Kidney epithelial cell (primary cell): ENCODE measurements at places on chromosomes 5 and 9. TPM values are rescaled to one million over a fixed set of nuclear protein-coding genes. Genes with fewer than 3 reads are reported as not detected.

Gene PLAC8L1
- total RNA-seq: not detected in 2 replicates

Gene FAM169A
- 16.3 and 18.8 TPM in 2 replicates for total RNA-seq

Gene HTR1A
- not detected in 2 replicates for total RNA-seq

Gene PCDHGA11
- total RNA-seq: 6.7 and 7.4 TPM in 2 replicates

Gene CDO1
- 9.7 and 11.7 TPM in 2 replicates for total RNA-seq

Gene NOXA1
- 0.84 and 1.8 TPM in 2 replicates for total RNA-seq

Gene LRRTM2
- 0.25 TPM in 1 of 2 replicates, not detected in the other for total RNA-seq

Gene NTRK2
- 0.96 and 1.5 TPM in 2 replicates for total RNA-seq

Gene IRX2
- total RNA-seq: 2.8 and 5.5 TPM in 2 replicates

Gene ELAVL2
- total RNA-seq: 0.68 and 0.92 TPM in 2 replicates

Gene FSTL4
- total RNA-seq: not detected in 2 replicates

Gene ACTBL2
- total RNA-seq: 1.3 and 1.5 TPM in 2 replicates

Gene TAF11L6
- not detected in 2 replicates for total RNA-seq

DNA sequence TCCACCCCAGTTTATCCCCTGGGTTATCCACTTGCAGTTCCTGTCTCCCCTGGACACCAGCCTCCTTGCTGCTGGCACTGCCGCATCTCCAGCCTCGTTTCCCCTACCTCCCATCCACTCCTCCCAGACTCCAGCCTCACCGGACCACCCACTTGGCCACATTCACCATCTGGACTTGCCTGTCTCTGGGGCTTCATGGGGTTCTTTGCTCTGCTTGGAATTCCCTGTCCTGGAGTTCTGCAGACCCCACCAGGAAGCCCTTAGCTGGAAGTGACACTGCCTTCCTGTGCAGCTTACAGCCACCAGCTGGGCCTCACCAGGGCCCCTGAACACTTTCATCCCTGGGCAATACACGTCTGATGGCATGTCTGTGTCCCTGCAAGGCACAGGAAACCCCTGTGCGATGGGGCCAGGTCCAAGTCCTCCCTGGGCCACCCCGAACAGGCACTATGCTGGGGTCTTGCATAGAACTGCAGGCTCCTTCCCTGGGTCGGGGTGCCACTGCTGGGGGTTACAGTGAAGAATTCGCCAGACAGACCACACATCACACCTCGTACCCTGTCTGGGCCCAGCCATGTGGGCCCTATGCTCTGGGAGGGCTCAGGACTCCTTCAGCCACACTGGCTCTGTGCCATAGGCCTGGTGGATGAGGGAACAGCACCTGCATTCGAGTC lies 3.0 kb downstream of the FLT4 start:
- DNase-seq: no peak

DNA sequence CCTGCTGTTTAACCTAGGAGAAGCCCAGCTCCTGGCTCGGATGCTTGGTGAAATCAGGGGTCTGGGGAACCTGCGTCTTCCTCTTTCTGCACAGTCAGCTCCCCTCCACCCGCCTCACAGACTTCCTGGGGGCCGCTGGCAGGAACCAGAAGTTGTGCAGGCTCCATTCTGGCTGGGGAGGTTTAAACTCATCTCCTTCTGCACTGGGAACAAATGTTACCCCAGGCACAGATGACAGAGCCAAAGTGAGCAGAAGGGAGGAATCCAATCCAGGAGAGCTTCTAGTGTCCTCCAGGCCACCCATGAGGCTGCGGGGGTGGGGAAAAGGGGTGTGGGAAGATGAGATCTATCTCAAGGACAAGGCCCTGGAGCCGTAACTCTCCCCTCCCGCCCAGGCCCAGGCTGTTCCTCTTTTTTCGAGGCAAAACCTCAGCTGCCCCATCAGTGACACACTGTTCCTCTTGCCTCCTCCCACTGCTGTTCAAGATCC lies 31.2 kb downstream of the KCNMB1 start:
- DNase-seq: no peak

GRCh38 chr9:4661611-4662010 lies 483 bp upstream of the PLPP6 start:
- no peak for DNase-seq

DNA sequence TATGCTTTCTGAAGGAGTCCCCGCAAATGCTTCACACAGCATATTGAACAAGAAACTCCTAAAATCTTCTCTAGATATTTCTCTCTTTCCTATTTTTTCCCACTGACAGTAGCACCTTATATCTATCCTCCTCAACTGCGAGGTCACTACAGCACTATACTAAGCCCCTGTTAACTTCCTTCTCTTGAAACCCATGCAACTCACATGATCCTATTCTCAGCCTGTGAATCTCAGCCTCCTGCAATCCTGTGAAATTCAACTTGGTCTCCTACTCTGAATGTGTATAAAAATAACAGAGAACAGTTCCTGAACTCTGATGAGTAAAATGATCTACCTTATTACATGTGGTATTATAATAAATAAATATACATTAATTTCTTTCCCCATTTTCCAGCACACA lies 6.1 kb upstream of the PLGRKT start:
- DNase-seq: no peak

DNA sequence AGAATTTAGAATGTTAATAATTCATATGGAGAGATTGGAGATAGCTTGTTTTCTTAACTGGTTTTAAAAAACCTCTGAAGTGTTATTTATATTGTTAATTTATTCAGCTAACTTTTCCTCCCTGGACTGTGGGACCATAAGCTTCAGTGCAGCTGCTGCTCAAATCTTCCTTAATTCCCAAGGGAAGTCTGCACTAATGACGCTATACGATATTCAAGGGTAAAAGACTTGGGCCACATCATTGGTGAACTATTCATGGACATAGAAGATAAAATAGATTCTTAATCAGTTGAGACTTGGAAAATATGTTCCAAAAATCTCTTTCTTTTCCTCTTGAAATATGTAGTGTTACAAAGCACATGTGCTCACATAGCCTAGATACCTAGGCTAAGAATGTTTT lies 31.1 kb upstream of the GAS1 start:
- DNase-seq: no peak

- DNase-seq: no peak
Observed at GRCh38 chr9:107630156-107630555, 140.6 kb upstream of the KLF4 start.

DNA sequence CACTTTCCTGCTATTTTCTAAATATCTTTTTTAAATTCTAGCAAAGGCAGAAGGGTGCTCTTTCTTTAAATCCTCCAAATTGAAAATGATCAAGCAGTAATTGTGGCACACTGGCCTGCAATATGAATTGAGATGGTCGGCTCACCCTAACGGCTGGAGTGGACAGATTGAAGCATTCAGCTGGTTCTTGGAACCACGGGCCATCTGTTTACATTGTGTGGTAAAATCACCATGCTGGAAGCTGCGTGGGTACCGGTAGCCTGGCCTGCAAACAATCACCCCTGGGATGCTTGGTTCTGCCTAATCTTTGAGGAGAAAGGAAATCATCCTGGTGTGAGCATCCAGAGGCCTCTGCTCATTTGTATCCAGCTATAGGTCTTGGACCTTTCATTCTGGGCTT lies 289.3 kb downstream of the ZNF608 start:
- DNase-seq: no peak

- DNase-seq: no peak
Observed at GRCh38 chr5:32572778-32573480, 12.4 kb upstream of the SUB1 start.

- DNase-seq: no peak
Observed at GRCh38 chr9:131578731-131579504, 33.6 kb downstream of the PRRT1B start.

DNA sequence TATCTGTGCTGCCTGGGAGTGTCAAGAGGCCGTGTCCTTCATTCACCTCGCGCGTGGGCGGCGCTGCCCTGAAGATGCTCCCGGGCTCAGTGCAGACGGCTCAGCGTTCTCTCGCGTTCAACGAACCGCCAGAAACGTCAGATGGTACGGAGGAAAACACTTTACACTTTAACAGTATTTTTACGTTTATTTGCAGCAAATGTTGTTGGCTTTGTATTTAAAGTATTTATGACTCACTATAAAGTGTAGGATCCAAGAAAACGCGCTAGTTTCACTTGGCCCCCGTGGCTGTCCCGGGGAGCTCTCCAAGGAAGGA lies 544 bp upstream of the ERCC6L2 start:
- DNase-seq: no peak

GRCh38 chr5:93438124-93438523 lies 142.9 kb downstream of the NR2F1-AS1 start:
- DNase-seq: no peak

DNA sequence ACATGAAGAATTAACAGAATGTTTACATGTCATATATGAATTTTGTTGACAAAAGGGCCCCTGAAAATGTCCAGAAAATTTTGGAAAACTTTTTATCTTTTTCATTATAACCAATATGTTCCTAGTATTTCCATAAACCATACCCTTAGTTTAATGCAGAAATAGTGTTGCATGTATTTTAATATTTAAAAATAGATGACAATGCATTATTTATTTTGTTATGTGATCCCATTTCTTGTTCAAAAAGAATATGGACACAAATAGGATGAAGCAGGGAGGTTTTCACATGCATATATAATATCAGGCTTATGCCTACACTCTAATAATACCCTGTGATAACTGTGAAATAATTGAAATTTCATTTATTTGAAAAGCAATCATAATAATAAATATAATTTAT lies 500.5 kb downstream of the CDH18 start:
- no peak for DNase-seq

DNA sequence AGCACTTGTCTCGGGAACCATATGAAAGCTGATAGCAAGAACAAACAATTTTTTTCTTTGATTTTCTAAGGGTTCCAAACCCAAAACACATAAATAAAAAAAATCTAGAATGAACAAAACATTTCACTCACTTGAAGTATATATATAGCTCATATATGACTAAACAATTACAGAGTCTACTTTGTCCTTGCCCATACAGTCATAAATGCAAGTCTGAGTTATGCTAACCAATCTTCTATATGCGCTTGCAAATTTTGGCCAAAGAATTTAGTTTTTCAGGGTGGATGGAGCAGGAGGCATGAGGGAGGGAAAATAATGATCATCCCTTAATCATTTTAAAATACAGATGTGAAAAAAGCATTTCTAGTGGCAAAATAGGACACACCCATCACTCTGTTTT lies 370.1 kb downstream of the BNC2 start:
- no peak for DNase-seq

DNA sequence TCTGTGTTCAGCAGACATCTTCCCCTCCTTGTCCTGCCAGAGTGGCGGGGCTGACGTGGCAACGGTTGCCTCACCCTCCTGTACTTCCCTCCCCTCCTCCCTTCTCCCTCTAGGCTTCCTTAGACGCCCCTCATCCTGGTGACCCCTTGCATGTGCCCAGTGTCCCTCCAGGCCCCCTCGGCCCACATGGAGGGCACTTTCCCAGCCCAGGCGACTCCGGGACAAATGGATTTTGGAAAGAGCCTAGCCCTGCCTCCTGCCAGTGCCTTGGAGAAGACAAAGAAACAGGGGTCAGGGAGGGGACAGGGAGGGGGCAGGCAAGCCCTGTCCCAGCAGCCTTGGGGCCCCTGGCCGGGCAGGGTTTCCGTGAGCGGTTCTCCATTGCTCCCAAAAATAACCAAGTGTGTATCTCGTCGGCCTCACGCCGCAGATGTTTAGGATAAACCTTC lies 38.3 kb upstream of the NEURL1B start:
- DNase-seq: no peak

DNA sequence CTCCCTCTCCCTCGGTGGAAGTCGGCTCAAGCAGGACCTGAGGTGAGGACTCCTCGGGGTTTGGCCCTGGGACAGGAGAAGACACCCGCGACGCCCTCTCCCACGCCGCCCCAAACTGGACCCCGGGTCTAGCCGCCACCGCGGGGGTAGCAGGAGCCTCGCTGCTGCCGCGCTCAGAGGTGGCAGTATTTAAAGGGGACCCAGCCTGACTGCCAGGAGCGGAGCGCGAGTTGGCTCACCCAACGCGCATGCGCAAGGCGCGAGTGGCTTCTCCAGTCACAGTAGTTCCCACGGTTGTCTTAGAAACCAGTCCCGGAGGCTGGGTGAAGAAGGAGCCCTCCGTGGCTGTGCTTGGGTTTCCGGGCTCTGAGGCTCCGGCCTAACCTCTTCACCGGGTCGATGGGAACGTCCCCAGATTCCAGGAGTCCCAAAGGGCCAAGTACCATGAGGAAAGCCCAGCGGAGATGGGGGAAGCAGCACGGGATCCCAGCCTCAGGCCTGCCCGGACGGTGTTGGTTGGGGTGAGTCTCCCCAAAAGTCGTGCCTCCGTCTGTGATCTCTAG lies 477.8 kb downstream of the SPATA31A7 start:
- no peak for DNase-seq

GRCh38 chr9:72888943-72889342 lies 63.9 kb downstream of the ALDH1A1 start:
- no peak for DNase-seq

DNA sequence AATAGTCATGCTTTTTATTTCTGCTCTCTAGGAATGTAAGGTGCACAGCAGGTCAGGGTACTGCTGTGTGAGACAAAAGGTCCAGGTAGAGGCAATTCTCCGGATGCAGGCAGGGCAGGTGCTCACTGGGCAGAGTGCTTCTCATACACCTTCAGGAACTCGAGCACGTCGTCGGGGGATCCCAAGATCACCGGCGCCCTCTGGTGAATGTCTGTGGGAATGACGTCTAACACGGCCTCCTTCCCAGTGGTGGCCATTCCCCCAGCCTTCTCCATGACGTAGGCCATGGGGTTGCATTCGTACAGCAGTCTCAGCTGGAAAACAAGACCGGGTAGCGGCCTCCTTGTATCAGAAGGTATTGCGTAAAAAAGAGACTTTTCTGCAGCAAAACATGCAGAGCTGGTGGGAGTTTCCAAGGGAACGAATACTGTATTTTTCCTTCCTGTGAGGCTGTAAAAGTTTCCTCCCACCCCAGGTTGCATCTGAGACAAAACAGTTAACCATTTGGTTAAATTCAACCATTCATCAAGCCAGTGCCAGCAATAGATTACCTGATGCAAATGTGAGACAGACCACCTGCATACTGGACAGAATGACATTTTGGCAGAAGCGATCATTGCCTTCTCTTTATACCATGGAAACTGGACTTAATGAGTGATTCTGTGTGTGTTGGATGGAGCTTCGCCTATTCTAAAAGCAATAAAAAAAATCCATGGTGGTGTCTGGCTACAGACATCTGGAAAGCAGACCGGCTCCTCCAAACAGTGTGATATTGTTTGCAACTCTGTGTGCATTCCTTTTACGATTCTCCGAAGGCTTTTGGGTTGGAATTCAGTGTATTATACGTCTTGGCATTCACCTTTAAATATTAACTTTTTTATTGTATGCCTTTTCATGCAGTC lies 9.9 kb upstream of the FBP2 start:
- DNase-seq: no peak

GRCh38 chr5:153573326-153574033 lies 83.0 kb downstream of the GRIA1 start:
- DNase-seq: no peak

DNA sequence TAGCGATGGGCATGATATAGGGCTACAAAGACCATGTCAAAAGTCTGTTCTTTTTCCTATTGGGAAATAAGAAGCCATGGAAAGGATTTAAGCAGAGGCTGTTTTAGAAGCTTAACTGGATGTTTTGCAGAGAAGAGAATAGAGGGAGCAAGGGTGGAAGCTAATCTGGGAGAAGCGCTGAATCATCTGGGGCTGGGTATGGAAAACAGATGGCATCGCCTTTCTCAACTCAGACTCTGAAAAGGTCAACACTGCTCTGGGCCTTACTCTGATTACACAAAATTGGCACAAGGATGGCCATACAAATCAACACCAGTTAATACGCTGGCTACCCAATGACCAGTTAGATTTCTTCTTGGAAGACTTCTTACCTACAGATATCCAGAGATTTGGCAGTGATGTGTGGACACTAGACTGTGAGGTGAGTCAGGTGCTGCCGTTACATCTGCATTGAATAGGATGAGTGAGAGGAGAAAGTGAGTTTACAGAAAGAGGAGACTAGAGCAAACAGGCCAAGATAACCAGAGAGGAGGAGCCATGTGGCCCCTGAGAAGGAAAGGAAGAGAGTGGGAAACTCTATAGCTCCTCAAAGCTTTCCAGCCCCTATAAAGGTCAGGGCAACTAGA lies 6.2 kb upstream of the TCERG1 start:
- DNase-seq: no peak
